ENCODE measurements at places on chromosomes 6 and 20.

- DNase-seq = no peak
Observed at GRCh38 chr6:85810558-85810957, 167.9 kb upstream of the SYNCRIP start.

DNA sequence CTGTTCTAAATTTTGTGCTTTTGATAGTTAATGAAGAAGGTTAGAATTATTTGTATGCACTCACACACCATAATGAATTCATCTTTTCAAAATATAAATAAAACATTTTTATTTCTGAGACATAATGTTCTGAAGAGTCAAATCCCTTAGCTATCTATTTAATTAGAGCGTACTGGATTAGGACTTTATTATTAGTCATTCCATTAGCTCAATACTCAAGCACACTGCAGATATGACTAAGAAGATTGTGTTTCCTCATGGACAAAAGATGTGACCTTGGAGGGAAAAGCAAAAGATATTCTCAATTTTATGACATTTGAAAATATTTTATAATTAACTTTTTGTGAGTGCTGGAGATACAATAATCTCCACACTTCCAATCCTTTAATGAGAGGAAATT lies 666.4 kb downstream of the CD109 start:
- DNase-seq = no peak

DNA sequence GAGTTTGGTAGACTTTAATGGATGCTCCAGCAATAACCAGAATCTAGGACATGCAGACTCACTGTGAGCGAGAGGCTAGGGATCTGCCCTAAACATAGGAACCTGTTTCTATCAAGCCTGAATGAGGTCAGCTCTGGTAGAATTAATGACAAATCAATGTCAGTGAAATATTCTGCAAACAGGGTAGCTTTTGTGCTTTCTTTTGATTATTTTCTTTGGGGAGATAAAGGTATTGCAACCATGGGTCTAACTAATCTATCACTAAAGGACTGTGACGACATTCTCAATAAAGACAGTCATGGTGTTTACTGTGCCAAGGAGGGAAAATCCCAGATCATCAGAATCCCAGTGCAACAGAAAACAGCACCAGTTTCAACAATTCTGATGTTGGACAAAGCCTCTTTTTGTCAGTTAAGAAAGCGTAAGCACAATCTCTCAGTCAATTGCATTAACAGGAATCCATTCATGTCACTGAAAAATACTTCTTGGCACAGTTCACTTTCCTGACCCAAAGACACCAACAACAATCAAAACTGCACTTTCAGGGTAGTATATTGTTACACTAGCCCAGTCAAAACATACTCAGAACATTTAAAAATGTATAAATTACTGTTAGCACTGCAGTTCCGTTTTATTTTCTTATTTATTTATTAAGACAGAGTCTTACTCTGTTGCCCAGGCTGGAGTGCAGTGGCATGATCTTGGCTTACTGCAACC lies 36.8 kb upstream of the SMIM29 start:
- DNase-seq = no peak

GRCh38 chr20:37670351-37670791 lies 23.5 kb upstream of the CTNNBL1 start:
- DNase-seq = no peak

GRCh38 chr20:19205981-19206396 lies 6.5 kb upstream of the SLC24A3 start:
- peak; percentile 70 for DNase-seq

- DNase-seq = no peak
Observed at GRCh38 chr6:35463292-35463691, 4.9 kb upstream of the RPL10A start.

DNA sequence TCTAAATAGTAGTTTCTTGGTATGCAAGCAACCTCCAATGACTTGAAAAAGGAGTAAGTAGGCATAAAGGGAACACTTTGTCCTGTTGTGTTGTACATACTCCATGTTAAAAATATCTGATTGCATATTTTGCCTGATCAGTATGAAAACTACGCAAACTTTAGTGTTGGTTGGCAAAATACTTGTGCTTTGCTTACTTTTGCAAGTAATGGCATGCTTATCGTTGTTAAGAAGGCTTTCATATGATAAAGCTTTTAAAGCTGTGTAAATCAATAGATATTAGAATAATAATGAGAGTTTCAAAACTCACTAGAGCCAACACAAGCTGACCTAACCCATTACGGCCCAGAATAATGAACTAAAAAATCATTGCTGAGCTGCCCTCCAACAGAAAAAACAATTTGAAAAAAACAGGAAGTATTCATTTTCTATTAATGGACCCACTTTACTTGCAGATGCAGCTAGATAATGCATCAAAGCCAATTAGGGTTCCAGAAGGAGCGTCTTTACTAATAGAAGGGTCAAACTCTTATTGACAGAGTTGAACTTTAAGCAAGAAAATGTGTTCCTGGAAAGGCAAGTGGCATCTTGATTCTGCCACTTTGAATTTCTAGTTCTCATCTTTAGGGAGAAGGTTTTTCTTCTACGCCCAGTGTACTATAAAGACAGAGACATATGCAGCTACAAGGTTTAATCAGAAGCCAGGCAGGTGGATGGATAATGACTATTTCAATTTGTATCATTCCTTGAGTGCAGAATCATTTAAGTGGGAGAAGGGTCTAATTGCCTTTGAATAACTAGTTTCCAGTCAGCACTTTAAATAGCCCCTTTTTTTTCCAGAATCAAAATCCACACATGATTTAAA lies 82.2 kb downstream of the SNAP25 start:
- no peak for DNase-seq
